AG09309 (cell line): ENCODE measurements at places on chromosomes 7 and 10.

DNA sequence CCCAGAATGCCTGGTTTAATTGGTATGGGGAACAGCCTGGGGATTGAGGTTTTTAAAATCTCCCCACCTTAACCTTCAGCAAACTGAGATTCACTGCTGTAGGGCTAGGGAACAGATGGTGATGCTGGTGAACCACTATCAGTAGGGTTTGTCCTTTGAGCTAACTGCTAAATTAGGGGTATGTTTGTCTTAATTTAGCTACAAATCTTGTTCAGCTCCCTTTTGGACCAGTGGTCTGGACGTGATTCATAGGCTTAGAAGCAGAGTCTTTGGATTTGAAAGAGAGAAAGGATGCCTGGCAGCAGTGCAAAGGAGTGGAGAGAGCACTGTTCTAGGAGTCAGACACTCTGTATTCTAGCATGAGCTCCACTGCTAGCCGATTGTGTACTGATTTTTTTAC is 2.8 kb downstream of the HDAC9 start:
- DNase-seq, result no peak

DNA sequence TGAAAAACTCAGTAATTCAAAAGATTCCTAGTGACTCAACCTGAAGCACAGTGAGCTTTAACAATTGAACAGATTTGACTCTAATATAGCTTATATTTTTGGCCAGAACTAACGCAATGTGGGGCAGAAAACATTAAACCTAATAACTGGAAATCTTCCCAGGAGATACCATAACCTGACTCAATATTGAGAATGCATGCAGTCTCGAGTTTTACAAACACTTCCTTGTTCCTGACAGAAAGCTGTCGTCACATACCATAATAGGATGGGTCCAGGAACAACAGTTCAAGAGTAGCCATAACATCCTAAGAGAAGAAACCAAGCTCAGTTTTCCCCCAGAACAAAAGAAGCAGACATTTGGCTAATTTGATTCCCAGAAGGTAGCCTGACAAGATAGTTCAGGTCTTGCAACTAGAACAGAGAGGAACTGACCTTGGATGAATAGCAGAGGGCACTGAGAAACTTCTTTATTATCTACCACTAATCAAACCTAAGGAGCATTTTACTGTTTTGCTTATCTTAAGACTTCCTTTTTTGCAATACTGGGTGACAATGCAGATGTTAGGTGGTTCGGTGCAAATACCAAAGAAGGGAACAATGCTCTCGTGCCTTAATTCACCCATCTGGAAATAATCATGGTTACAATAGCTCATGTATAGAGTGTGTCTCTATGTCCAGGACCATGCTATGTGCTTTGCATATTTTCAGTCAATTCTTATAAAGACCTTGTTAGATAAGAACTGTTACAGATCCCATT is 38.6 kb upstream of the ACSL5 start:
- no peak for DNase-seq

GRCh38 chr10:42997151-42997848 is 79.6 kb upstream of the RET start:
- no peak for DNase-seq

- DNase-seq, result no peak
Observed at GRCh38 chr7:143975617-143976016, 21.0 kb downstream of the OR2F1 start.

DNA sequence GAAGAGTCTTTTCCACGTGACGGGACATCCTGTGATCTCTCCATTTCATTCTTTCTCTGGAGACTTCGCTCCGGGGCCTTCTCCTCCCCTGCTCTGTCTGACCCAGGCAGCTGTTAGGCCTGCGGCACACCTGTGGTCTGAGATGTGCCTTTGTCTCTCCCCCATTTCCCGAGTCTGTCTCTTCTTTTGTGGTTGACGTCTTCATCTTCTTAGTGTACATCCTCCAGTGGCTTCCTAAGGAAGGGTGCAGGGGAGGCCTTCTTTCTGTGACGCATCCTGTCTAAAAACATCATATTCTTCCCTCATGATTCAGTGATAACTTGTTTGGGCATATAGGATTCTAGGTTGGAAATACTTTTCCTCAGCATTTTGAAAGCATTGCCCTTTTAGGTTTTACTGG is 17.2 kb upstream of the ATP6V0E2 start:
- DNase-seq, result no peak

DNA sequence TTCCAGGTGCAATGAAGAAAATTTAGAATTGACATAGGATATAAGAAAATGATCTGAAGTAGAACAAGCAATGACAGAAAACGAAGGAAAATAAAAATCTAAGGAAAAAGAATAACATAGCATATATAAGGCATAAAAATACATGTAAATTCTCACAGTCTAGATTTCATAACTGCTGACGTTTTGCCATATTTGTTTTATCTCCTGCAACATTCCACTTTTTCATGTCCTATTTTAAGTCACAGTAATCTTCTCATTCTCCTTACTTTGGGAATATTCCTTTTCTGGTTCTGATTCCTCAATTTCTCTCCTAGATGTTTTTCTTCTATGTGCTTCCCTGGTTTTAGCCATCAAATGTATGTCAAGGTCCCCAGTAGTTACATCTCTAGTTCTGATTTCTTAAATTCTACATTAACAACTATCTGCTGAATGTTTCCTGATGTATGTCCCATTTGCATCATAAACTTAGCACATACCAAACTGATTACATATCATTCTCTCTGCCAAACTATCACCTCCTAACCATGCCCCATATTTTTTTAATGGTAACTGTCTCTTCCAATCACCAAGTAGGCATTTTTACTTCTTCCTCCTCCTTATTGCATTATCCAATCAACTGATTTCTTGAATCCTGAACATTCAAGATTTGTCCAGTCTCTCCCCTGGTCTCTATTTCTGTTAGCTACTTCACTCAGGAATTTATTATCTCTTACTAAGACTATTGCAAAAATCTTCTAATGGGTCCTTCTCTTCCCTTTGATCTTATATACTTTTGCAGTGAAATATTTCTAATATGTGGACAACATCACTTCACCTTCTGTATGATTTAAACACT is 171.3 kb downstream of the DNAJC1 start:
- peak; percentile 11 for DNase-seq

- DNase-seq, result peak; percentile 67
Observed at GRCh38 chr7:107659666-107660065, 962 bp upstream of the SLC26A4 start.

DNA sequence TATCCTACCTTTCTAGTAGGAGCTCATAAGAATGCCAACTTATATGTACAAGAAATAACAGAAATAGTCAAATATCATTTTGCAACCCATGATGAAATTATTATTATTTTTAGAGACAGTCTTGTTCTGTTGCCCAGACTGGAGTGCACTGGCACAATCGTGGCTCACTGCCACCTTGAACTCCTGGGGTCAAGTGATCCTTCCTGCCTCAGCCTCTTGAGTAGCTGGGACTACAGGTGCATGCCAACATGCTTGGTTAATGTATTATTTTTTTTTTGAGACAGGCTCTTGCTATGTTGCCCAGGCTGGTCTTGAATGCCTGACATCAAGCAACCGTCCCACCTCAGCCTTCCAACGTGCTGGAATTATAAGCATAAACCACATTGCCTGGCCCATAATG is 44.8 kb downstream of the TNPO3 start:
- no peak for DNase-seq

- DNase-seq, result no peak
Observed at GRCh38 chr7:157358041-157358752, 21.4 kb downstream of the DNAJB6 start.

DNA sequence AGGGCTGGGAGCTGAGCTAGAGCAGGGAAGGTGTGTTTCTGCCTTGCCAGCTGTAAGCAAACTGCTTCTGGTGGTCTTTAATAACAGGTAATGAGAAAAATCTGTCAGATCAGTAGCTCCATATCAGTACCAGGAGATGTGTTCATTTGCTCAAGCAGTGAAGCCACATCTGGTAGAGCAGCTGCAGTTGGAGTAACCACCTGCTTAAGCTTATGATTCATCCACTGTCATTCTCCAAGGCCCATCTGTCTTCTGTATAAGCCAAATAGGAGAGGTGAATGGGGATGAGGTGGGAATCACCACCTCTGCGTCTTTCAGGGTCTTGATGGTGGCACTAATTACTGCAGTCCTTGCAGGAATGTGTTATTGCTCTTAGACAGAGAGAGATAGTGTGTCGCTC is 18.4 kb upstream of the COBL start:
- DNase-seq, result no peak

DNA sequence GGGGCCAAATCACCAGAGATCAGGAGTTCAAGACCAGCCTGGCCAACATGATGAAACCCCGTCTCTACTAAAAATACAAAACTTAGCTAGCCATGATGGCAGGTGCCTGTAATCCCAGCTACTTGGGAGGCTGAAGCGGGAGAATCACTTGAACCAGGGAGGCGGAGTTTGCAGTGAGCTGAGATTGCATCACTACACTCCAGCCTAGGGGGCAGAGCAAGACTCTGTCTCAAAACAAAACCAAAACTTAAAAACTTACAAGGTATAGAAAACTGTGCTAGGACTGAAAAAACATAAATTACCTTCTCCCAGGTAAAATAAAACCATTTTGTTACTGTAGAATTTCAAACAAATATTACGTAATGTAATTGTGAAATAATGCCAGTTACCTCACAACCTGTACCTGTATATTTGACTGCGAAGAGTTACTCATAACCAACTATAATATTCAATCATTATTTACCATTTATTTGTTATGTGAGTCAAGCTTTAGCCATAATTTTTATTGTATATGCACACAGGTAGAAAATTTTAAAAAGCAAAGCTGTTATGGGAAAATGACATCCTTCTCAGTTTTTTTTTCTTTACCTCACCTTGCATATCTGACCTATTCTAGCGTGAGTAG is 180.9 kb downstream of the SEMA3A start:
- DNase-seq, result no peak

GRCh38 chr7:108973075-108973474 is 403.4 kb downstream of the DNAJB9 start:
- DNase-seq, result no peak

GRCh38 chr7:16657656-16658279 is 11.8 kb downstream of the BZW2 start:
- DNase-seq, result peak; percentile 73

DNA sequence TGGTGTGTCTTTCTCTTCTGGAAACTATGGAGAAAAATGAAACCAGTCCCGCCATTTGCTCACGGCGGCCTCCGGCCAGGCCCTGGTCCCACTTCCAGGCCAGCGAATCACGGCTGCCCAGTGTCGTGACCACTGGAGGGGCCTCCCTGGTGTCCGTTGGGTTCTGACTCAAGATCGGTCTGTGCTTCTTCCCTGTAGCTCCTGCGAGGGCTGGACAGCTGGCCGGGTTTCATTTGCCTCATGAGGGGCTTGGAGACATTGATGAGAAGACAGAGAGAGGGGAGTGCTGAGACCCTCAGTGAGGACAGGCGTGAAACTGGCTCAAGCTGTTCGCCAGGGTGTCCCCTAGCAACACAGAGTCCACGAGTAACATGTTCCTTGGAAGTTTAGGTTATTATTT is 108.6 kb downstream of the ADARB2 start:
- DNase-seq, result no peak

DNA sequence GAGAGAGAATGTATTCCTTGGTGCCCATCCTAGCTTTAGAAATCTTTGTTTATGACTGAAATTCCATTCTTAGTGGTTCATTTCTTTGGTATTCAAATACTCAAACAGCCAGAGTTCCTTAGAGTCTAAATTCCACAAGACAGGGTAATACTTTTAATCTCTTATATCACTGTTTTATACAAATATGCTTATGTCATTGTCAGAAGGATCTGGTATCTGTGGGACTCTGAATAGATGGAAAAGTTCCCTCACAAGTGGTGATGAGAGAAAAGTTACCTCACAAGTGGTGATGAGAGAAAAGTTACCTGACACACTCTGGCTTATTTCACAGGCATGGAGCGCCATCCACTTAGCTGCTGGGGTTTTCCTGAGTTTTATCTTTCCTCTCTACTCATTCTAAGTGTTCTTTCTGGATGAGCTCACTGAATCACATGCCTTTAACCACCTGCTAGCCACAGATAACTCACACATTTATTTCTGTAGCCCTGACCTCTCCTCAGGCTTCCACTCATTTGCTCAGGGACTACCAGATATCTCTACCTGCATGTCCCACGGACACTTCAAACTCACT is 784.0 kb downstream of the SUGCT start:
- DNase-seq, result peak; percentile 76

DNA sequence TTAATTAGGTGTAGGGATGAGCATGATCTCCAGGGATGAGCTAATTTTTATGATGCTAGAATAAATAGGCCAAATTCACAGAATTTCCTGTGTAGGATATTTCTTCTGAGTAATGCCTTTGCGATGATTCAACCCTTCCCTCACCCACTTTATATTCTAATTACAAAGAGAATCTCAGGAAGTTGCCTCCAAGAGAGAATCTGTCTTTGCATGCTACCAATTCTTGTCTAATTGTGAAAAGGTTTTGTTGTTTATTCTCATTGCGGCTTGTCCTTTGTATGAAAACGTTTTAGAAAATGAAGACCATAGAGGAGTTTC is 6.3 kb downstream of the C7orf57 start:
- DNase-seq, result no peak

GRCh38 chr10:122263971-122264370 is 7.1 kb upstream of the BTBD16 start:
- DNase-seq, result peak; percentile 69

DNA sequence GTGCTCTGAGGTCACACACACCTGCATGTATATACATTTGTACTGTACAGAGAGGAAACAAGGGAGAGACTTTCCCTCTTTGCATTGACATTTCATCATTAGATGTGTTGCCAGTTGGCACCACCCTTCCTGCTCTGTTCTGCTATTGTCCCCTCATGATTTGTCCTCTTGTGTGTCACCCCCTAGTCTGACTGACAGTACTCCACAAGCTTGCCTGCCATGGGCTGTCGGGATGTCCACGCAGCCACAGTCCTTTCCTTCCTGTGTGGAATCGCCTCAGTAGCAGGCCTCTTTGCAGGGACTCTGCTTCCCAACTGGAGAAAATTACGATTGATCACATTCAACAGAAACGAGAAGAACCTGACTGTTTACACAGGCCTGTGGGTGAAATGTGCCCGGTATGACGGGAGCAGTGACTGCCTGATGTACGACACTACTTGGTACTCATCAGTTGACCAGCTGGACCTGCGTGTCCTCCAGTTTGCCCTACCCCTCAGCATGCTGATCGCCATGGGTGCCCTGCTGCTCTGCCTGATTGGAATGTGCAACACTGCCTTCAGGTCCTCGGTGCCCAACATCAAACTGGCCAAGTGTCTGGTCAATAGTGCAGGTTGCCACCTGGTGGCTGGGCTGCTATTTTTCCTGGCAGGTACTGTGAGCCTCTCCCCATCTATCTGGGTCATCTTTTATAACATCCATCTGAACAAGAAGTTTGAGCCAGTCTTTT is 9.4 kb downstream of the CLDN12 start:
- DNase-seq, result no peak

DNA sequence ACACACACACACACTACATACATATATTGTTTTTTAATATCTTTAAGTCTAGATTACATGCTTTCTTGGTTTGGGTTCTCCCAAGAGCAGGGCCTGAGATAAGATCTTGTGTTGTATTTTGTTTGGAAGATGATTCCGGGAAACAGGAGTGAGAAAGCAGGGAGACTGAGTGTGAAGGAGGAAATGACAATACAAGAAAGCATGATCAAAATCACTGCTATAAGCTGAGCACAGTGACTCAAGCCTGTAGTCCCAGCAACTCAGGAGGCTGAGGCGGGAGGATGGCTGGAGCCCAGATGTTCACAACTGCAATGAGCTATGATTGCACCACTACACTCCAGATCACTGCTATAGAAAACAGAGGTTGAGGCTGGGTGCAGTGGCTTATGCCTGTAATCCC is 267.6 kb downstream of the SKIDA1 start:
- no peak for DNase-seq
